MCF 10A (cell line): ENCODE measurements at places on chromosomes 3 and 15. TPM values are rescaled to one million over a fixed set of nuclear protein-coding genes. Genes with fewer than 3 reads are reported as not detected.

GRCh38 chr15:53384417-53384816 lies 375.0 kb downstream of the WDR72 start:
- no peaks in the 10 kb centered on the region for H3K27me3 ChIP-seq
- no peaks in the 10 kb centered on the region for H3K4me1 ChIP-seq
- H3K27ac ChIP-seq, result no peak overlapping the region
- DNase-seq, result no peak
- H3K36me3 ChIP-seq, result no peaks in the 10 kb centered on the region
- H3K4me3 ChIP-seq, result no peak overlapping the region

DNA sequence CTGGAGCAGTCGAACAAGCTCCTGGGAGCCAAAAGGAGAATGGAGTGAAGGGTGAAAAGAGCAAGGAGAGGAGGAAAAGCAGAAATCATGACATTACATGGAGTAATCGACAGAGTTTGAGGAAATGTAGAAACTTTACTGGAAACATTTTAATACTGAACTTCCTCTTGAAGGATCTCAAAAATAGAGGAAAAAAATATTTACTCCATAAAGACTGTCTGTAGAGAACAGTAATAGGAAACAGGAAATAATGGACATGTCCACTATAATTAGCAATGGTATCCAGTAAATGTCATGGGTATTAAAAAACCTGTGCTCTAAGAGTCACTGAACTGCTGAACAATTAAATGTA lies 53.0 kb downstream of the TBC1D2B start:
- H3K27ac ChIP-seq, result no peak overlapping the region
- H3K27me3 ChIP-seq, result no peaks in the 10 kb centered on the region
- DNase-seq, result no peak

GRCh38 chr15:60704129-60704528 lies 225.2 kb upstream of the ICE2 start:
- H3K4me1 ChIP-seq, result peaks cover 4% of the 10 kb centered on the region
- H3K4me3 ChIP-seq, result no peak overlapping the region
- H3K36me3 ChIP-seq, result no peaks in the 10 kb centered on the region
- no peak overlapping the region for H3K27ac ChIP-seq

Gene CACNA2D3
- total RNA-seq, result 1.5 and 2.3 TPM in 2 replicates

Gene CHRNA3
- not detected in 2 replicates for total RNA-seq

DNA sequence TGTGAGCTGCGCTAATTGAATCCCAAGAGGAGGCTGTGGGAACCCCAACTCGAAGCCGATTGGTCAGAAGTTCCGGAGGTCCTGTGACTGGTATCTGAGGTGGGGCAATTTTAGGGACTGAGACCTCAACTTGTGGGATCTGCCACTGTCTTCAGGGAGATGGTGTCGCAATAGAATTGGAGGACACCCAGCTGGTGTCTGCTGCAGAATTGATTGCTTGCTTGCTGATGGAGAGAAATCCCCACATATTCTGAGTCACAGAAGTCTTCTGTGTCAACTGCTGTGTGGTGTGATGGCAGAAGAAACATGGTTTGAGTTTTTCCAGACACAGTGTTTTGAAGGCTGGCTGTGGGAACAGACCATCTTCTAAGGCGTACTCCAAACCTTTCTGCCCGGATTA lies 99.7 kb upstream of the PLXNA1 start:
- no peaks in the 10 kb centered on the region for H3K36me3 ChIP-seq
- H3K27me3 ChIP-seq, result no peaks in the 10 kb centered on the region
- no peak overlapping the region for H3K4me3 ChIP-seq
- no peak overlapping the region for H3K27ac ChIP-seq
- DNase-seq, result peak; percentile 52
- H3K4me1 ChIP-seq, result peaks cover 4% of the 10 kb centered on the region

GRCh38 chr3:18057471-18058091 lies 315.1 kb upstream of the TBC1D5 start:
- no peak overlapping the region for H3K4me3 ChIP-seq
- DNase-seq, result no peak
- H3K4me1 ChIP-seq, result peaks cover 11% of the 10 kb centered on the region
